Stimulated activated CD8-positive, alpha-beta memory T cell treated with anti-CD3 and anti-CD28 coated beads, Interleukin-4, amount 100 ng/mL, for 1 hour (primary cell): ENCODE measurements at places on chromosomes 11 and 22.

DNA sequence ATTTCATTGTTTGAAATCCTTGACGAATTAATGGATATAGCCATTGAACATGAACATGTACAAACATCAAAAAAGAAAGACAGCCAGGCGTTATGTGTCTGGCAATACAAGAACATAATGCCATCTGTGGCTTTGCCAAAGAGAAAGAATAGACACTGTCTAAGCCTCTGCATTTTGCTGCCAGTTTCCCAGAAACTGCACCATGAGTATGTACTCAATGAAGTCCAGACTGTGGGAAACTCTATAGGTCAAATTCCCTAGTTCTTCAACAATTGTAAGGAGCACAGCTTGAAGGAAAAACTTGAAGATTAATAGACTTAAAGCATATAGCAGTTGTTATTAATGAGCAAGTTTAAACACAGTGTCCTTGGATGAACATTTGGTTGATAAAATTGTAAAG lies 71.3 kb downstream of the BBOX1 start:
- no peak for DNase-seq

GRCh38 chr11:13720940-13721339 lies 52.5 kb downstream of the FAR1 start:
- no peak for DNase-seq

GRCh38 chr11:71995726-71996291 lies 2.9 kb upstream of the IL18BP start:
- no peak for DNase-seq

DNA sequence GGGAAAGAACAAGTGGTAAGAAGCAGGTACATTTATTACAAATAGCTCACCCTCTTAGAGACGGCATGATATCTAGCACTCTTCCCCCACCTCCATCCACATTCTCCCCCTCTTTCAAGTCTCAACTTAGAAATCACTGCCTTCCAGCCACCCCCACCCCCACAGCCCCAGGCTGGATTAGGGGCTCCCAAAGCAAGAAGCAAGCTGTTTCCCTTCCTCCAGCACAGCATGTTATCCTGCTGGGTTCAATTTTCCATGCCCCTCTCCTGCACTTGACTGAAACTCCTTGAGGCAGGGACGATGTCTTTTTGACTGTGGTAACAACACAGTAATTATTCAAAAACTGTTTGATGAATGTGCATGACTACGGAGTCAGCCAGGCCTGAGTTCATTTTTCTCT lies 350.7 kb downstream of the LARGE1 start:
- DNase-seq, result no peak

GRCh38 chr11:69841170-69841858 lies 22.1 kb upstream of the FGF3 start:
- no peak for DNase-seq

GRCh38 chr22:36432592-36433317 lies 45.0 kb upstream of the MYH9 start:
- no peak for DNase-seq

GRCh38 chr11:62269654-62270278 lies at the start of gene SCGB2A2:
Gene SCGB2A2 (plus strand): TSS chr11:62270158. CDS start chr11:62270217, 59 bp downstream.
- no peak for DNase-seq

GRCh38 chr22:35629406-35630216 lies 12.5 kb upstream of the MB start:
- DNase-seq, result no peak

- no peak for DNase-seq
These were observed 44.4 kb downstream of the INSC start for GRCh38 chr11:15159085-15159484.

DNA sequence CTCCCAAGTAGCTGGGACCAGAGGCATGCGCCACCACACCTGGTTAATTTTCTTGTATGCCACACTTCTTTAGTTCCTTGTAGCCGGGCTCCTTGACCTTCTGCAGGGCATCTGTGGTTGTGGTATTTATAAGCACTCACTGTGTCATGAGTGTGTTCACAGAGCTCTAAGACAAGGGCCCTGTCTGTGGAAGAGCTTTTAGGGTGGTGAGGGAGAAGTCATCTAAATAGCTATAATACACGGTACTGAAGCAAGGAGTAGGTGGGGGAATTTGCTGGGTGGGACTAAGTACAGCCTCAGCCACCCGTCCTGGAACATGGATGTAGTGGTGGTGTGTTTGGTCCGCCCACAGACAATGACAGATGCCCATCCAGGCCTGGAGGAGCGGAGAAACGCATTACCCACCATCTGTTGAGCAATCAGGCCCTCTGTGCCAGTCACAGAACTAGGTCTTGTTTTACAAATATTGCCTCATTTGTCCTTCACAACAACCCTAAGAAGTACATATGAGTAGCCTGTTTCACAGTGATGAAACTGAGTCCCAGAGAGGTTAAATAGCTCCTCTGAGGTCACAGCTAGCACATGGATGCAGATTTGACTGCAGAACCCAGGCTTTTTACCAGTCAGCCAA lies 10.1 kb downstream of the ACO2 start:
- no peak for DNase-seq

- no peak for DNase-seq
These were observed 155.3 kb downstream of the ST3GAL4 start for GRCh38 chr11:126510621-126511370.

GRCh38 chr11:110200836-110201235 lies 95.6 kb downstream of the RDX start:
- no peak for DNase-seq
